Smooth muscle cell of trachea (primary cell): ENCODE measurements at places on chromosomes 13 and 19. TPM values are rescaled to one million over a fixed set of nuclear protein-coding genes. Genes with fewer than 3 reads are reported as not detected.

OSCAR gene
- 0.15 and 0.33 TPM in 2 replicates for total RNA-seq

TMPRSS9 gene
- under 0.01 TPM in 1 of 2 replicates, not detected in the other for total RNA-seq

NR2F6 gene
- total RNA-seq, result 34.8 and 67.5 TPM in 2 replicates

RNF17 gene
- 0.17 TPM in 1 of 2 replicates, not detected in the other for total RNA-seq

ELSPBP1 gene
- total RNA-seq, result not detected in 2 replicates

ZNF324B gene
- 8.4 and 12.1 TPM in 2 replicates for total RNA-seq

PSG11 gene
- not detected in 2 replicates for total RNA-seq

SPACA4 gene
- not detected in 2 replicates for total RNA-seq

ZNF284 gene
- total RNA-seq, result 3.3 and 3.8 TPM in 2 replicates

ATP4B gene
- 0.17 TPM in 1 of 2 replicates, not detected in the other for total RNA-seq

HCST gene
- 0.87 and 1.8 TPM in 2 replicates for total RNA-seq

CABP5 gene
- not detected in 2 replicates for total RNA-seq

ZNF888 gene
- total RNA-seq, result 2.6 and 8.9 TPM in 2 replicates

SIGLEC8 gene
- total RNA-seq, result not detected in 2 replicates

CYP2A7 gene
- total RNA-seq, result not detected in 2 replicates

ZNF296 gene
- total RNA-seq, result 0.17 and 0.29 TPM in 2 replicates

KIR2DL1 gene
- not detected in 2 replicates for total RNA-seq

ZNF540 gene
- total RNA-seq, result 0.44 and 0.66 TPM in 2 replicates

PDX1 gene
- total RNA-seq, result not detected in 2 replicates

ZNF835 gene
- total RNA-seq, result 0.15 and 1.2 TPM in 2 replicates

CPAMD8 gene
- total RNA-seq, result 0.44 and 3.5 TPM in 2 replicates

TMEM59L gene
- total RNA-seq, result 0.29 and 4.6 TPM in 2 replicates

STX10 gene
- 83.4 and 102 TPM in 2 replicates for total RNA-seq

KLK14 gene
- total RNA-seq, result 0.17 TPM in 1 of 2 replicates, not detected in the other

SBSN gene
- total RNA-seq, result 2.9 and 10.6 TPM in 2 replicates

KLHL26 gene
- total RNA-seq, result 8.3 and 16.7 TPM in 2 replicates

FKBP8 gene
- 282 and 430 TPM in 2 replicates for total RNA-seq

PLPPR2 gene
- 12.4 and 23.5 TPM in 2 replicates for total RNA-seq
